Stimulated activated CD4-positive, alpha-beta T cell treated with anti-CD3 and anti-CD28 coated beads, Interleukin-1b, Interleukin-23, amount 100 ng/mL, for 48 hours (primary cell): ENCODE measurements at places on chromosomes 13 and 19.

DNA sequence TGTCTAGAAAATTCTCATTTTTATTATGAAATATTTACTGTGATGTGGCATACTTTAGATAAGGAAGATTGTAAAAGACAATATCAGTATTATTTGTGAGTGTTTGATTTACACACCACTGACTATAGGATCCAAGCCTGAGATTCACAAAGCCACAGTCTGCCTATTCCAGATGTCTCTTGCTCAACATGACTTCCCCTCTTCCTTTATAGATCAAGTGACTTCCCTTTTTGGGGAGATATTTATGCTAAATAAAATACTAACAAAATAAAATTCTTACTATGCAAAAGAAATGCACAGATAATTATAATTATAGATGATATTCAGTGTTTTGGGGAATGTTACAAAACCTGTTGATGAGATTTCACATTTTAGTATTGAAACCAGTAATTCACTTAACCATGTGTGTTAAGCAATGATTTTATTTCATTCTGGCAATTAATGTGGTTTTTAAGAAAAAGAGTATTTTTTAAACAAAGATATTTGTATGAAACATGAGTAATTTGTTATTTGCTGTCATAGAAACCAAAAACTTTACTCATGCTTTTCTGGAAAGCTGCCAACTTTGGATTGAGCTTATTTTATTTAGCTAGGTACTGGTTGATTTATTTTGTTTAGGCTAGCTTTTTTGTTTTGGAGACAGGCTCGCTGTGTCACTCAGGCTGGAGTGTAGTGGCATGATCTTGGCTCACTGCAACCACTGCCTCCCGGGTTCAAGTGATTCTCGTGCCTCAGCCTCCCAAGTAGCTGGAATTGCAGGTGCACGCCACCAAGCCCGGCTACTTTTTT, 13.7 kb upstream of the GPR183 start:
- no peak for DNase-seq

- DNase-seq: no peak
These were observed 40.4 kb downstream of the INTS6 start for GRCh38 chr13:51412431-51412830.

DNA sequence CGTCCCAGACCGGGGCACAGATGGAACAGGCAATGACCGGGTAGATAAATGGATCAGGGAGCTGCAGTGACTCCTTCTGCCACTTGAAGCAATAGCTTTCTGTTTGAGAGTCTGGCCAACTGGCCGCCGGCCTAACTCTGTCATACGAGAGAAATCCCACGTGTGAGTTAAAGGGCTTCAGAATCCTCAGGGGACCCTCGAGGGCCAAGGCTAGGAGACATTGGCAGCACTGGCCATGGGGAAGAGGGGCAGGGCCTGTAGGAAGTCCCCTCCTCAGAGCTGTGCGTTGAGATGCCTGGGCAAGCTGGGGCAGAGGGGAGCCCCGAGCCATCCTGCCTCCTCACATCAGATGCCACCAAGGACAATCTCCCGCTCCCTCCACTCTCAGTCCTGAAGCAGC, 51.6 kb downstream of the KLF2 start:
- no peak for DNase-seq

DNA sequence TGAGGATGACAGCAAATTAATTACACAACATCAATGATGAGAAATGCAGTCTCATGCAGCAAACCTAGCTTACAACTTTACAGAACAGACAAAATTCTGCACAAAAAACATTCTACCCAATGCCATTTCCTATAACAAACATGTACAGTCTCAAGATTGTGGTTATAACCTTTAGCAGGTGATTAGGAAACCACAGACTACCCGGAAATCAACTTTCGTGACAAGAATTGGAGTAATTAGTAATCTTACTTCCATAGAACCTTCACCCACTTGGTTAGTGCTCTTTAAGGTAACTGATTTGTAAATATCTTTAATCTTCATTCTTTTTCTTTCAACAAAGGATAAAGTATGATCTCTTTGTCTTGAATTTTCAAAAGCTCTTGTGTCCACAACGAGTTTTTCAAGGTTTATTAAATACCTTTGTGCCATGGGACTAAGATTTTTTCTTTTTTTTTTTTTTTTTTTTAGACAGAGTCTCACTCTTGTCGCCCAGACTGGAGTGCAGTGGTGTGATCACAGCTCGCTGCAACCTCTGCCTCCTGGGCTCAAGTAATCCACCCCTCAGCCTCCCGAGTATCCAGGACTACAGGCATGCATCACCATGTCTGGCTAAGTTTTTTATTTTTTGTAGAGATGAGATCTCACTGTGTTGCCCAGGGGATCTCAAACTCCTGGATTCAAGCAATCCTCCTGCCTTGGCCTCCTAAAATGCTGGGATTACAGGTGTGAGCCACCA, 78.8 kb downstream of the MAP4K1 start:
- peak; percentile 42 for DNase-seq

DNA sequence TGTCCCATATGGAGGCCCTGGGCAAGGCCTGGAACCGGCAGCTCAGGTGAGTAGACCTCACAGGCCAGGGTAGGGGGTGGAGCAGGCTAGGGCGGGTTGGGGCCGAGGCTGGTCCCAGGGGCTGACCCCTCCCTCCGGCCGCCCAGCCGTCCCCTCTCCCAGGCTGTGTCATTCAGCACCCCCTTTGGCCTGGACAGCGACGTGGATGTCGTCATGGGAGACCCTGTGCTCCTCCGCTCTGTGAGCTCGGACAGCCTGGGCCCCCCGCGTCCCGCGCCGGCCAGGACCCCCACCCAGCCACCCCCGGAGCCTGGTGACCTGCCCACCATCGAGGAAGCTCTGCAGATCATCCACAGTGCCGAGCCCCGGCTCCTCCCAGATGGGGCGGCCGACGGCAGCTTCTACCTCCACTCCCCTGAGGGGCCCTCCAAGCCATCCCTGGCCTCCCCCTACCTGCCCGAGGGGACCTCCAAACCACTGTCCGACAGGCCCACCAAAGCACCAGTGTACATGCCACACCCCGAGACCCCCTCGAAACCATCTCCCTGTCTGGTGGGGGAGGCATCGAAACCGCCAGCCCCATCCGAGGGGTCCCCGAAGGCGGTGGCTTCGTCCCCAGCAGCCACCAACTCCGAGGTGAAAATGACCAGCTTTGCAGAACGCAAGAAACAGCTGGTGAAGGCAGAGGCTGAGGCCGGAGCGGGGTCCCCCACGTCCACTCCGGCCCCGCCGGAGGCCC, 16.0 kb downstream of the CAMSAP3 start:
- DNase-seq: no peak

DNA sequence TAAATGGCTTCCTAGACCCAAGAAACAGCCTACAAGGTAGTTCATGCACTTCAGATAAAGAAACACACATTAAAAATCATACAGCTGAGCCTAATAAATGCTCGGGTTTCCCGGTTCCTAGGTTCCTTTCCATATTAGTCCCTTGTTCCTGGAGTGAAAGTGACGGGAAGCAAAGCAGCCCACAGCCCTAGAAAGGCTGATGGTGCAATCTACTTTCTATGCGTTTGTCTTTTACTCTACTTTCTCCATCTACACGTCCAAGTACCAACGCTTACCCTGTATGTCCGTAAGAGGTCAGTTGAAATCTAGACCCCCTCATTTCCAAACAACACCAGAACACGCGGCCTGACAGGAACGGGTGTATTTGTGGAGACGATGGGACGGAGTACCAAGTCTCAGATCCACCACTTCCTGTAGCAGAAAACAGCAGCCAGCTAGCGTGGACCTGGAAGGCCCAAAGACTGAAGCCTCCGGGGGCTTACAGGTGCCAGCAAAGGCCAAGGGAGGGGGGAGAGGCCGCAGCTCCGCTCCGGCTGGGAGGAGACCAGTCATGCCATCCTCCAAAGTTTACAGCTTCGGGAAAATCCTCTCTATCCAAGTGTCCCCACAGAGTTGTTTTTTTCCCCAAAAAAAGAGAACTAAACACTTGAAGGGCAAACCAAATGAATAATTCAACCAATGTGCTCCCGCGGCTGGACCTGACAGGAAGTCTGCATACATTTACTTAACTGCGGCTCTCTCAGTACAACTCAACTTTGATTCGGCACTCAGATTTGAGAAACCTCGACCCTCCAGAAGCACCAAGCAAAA, 34.1 kb downstream of the STK24 start:
- DNase-seq: no peak
